ENCODE measurements at places on chromosomes 11 and 22.

GRCh38 chr11:114553642-114554041 is 6.0 kb downstream of the NXPE1 start:
- DNase-seq = no peak

DNA sequence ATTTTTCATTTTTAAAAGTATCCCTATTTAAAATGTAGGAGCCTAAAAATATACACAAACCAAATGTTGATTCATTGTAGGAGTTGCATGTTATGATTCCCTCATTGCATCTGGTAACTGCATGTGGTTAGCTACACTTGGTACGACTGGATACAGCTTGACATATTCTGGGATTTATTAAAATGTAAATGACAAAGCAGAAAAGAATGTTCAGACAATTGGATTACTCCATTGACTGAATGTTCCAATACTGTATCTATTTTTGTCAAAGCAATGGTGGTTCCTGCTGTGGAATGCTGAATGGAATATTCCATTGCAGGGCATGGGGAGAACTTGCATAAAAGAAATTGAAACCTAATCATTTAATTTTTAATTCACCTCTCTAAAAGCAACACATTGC is 30.8 kb downstream of the BLID start:
- no peak for DNase-seq

DNA sequence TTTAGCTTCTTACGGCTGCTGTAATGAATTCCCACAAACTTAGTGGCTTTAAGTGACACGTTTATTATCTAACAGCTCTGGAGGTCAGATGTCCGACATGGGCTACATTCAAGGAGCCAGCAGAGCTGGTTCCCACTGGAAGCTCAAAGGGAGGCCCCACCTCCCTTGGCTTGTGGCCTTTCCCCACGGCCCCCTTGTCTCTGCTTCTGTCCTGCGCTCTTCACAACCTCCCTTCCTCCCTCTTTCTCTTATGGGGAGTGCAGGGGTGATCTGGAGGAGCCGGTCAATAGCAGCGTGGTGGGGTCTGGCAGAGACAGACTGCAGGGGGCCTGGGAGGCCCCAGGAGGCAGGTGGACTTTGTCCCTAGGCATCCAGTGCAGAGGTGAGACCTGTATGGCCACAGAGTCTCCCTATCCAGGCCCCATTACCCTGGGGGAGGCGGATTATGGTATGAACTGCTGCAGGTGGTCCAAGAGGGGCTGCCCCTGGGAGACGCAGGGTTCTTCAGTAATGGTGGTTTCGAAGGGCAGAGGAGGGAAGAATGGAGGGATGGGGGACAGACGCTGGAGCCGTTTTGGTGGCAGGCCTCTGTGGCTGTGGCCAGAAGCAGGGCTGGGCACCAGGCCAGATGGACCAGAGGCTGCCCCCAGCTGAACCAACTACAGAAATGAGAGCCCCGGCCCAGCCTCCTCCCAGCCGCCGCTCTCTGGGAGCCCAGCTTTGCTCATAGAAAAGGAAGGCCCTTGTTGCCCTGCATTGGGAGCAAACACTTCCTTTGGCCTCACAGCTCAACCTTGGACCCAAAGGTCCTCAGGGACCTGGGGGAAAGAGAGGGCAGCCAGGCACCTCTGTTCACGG is 30.7 kb upstream of the KCNQ1OT1 start:
- DNase-seq = no peak

- no peak for DNase-seq
Measured at GRCh38 chr11:95248666-95249467, 17.9 kb upstream of the SESN3 start.

- no peak for DNase-seq
Measured at GRCh38 chr11:23364076-23364475, 503.8 kb upstream of the CCDC179 start.

DNA sequence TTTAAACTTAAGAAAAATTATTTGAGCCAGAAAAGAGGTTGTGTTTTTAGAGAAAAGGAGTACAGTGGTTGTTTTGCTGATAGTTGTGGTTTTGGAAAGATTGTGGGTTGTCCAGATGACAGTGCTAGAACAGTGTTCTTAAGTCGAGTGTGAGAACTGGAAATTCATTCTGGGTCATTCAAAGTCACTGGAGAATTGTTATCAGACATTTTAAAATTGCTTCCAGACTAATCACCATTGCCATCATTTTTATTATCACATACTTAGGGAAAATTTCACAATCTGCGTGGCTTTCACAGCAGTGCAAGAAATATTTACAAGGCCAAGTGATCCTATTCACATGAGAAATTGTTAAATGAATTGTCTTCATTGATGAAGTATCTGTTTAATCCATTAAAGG is 242.2 kb upstream of the DDI1 start:
- no peak for DNase-seq

- DNase-seq = peak; percentile 57
Measured at GRCh38 chr11:76578654-76579055, 91.9 kb downstream of the LRRC32 start.

DNA sequence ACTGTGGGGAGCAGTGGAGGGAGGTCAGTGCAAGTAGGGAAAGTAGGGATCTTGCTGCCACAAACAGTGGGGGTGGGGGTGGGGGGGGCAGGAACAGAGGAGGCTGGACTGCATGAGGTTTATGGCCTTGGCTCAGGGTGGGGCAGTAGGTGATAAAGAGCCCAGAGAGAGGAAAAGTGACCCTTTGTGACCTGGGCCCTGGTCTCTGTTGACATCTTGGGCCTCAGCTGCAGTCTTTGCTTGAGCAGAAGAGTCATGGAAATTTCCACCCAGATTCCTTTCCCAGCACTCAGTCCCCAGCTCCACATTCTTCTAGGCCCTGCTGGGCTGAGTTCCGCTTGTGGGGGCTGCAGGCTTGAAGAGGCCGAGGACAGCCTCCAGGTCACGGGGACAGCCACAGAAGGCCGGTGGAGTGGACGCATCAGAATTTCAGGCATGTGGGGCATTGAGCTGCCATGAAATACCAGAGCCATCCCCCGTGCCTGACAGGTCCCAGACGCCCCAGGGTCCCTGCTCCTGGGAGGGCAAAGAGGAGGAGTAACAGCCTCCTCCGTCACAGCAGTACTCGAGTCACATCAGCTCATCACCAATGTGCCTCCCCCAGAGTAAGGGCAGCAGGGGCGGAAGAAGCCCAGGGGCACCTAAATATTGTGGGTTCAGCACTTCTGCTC is 9.7 kb upstream of the MALAT1 start:
- DNase-seq = no peak

- DNase-seq = no peak
Measured at GRCh38 chr22:26842103-26842502, 184.7 kb downstream of the MIAT start.

GRCh38 chr22:50206599-50206998 is 5.8 kb downstream of the SELENOO start:
- no peak for DNase-seq

DNA sequence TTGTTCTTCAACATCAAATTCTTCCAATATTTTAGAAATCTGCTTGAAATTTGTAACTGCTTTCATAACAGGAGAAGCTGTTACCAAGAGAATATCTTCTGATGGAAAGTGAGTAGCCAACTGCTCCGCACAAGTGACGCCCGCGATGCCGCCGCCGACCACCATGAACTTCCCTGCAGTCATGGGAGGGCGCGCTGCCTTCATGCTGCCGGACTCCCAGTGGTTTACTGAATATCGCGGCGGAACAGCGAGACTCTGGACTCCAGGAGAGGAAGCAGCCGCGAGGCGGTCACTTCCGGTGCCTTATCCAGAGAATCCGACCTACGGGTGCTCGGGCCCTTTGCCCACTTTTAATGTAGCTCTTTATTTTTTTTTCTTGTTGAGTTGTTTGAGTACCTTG is 190.6 kb downstream of the GUCY1A2 start:
- no peak for DNase-seq

GRCh38 chr11:27319072-27319471 is 43.9 kb downstream of the CCDC34 start:
- no peak for DNase-seq

DNA sequence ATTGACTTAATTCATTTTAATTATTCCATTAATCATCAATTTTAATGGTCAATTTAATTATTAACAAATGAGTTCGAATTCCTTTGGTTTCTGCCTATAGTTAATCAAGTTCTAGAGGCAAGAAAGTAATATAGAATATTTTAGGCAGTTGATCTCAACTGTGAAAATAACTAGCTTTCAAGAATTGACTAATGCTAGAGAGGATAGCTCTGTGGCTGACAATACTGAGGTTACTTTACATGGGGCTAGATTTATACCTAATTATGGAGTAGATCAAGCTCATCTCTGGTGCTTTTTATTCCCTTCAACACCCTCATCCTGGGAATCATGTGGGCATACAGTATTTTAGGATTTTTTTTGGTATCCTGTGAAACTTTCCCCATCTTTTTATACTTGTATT is 259.4 kb downstream of the GRM5 start:
- DNase-seq = no peak

- no peak for DNase-seq
Measured at GRCh38 chr22:23899042-23899745, 5.0 kb downstream of the MIF start.

DNA sequence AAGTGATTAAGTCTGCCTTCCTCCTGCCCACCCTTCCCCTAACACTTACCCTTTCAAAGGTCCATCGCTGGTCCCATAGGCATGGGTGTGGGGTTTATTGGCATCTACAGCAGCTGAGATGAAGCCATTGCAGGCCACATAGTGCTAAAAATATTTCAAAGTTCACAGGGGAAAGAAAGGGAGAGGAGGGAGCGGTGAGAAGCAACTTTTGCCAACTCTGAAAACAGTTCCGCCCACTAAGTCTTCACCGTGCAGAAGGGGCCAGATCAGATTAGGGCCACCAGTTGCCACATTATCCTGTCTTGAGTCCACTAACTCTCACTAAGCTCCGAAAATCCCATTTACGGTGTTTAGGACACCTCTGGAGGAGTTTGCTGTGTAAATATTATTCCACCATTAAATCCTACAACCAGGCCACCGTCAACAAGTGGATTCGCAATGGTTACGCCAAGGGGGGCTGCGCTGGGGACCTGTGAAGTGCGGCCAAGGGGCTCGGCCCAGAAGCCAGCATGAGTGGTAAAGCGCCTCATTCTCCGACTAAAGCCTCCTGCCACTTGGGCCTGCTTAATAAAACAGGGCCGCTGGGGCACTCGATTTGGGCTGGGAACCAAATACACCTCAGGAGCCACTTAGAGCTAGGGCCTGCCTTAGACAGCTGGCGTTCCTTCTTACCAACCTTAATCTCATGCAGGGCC is 534.9 kb downstream of the MIAT start:
- no peak for DNase-seq

DNA sequence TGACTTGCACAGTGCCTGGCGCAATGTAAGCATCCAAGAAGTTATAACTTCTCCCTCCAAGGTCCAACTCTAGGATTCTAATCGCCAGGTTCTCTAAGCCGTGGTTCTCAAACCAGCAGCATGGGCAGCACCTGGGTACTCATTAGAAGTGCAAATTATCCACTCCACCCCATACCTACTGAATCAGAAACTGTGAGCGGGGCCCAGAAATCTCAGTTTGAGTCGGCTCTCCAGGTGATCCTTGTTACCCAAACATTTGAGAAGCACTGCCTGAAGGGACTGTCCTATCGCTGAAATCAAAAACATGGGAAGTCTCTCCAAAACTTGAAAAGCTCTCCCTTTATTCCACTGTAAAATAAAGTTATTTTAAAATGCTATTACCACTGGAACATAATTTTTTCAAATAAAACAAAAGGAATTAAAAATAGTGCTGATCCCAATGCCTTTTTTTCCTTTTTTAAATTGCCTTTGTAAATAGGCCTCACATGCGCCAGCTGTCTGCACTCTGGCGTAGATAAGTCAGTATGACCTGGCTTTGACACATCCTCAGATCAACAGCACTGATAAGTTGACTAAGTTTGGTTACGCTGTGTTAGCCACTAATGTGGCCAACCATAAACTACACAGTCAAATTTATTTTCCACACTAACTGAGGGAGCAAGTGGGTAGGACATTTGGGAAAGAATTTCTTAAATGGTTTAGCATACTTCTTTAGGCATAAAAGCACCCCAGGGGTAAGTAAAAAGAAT is 8.4 kb upstream of the CTR9 start:
- no peak for DNase-seq

DNA sequence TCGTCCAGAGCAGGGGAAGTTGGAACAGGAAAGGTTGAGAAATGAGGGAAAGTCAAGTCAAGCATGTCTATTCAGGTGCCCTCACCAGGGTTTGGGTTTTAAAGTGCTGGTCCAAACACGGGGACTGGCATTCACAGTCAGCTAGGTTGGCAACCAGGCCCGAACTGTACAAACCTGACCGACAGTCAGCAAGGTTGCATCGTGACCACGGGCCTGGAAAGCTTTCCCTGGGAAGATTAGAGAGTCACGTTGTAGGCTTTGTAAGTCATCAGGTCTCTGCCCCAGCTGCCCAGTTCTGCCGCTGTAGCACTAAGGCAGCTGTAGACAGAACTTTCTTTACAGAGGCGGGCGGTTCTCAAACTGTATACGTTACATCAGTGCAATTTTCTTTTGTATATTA is 7.4 kb downstream of the KRTAP5-10 start:
- no peak for DNase-seq

- no peak for DNase-seq
Measured at GRCh38 chr11:77051511-77051910, 15.3 kb upstream of the CAPN5 start.

DNA sequence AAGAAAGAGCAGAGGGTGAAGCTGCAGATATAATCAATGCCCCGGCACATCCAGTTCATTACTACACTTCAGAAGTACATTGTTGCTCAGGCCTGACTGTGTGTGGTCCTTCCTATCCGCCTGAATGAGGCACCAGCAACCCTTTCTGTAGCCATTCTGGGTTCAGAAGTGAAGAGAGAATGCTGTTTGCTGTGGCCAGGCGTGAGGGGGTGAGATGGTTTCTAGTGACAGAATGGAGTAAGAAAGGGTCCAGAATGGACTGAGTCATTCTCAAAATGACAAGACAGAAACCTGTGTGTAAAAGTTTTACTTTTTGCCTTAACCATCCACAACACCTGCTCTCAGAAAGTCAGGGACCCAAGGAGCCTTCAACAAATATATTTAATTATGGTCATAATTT is 334.8 kb downstream of the GUCY1A2 start:
- no peak for DNase-seq

DNA sequence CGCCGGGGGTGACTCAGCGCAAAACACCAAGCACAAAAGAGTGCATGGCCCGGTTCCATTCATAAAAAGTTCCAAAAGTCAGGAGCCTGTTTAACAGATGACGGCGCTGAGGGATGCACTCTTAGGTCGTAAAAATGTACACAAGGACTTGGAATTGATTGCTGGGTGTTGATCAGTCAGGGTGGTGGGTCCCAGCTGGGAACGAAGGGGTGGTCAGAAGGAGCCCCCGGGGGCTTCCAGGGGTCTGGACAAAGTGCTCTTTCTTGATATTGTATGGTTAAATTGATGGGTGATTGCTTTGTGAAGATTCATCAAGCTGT is 20.7 kb downstream of the IFITM10 start:
- DNase-seq = no peak

GRCh38 chr22:38089474-38089851 is 5.5 kb upstream of the SLC16A8 start:
- no peak for DNase-seq

DNA sequence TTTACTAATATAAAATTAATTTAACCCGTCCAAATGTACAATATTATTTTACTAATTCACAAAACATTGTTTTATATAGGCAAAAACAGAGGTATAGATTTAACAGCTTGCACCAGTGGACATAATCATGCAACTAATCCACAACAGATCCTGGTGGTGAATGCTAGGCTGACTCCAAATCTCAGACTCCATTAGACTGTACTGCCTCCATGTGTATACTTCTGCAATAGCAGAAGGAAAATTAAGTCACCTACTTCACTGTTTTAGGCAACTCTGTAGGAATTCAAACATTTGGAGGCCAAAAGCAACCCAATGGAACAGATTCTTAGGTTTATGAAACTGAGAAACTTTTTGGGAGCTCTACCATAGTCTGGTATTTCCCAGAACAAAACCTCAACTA is 30.0 kb upstream of the RAB39A start:
- DNase-seq = no peak
